ENCODE measurements at places on chromosomes 3 and 15. TPM values are rescaled to one million over a fixed set of nuclear protein-coding genes. Genes with fewer than 3 reads are reported as not detected.

DNA sequence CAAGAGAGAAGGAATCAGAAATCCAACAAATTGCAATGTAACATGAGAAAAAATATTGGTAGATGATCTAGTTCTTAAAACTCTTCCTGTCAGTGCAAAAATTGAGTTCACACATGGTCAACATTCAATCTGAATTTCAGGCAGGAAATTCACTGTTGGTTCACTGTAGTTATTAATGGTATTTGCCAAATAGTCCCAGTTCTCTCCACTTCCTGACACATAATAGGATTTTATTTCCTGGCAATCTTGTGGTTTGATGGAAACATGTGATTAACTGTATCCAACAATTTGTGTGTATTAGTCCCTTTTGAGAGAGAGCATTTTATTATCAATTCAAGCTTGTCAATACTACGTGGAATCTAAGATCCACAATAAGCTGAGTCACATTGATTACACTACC is 1103.1 kb downstream of the ROBO2 start:
- no peak overlapping the region for H3K4me3 ChIP-seq
- no peaks in the 10 kb centered on the region for H3K27me3 ChIP-seq
- H3K27ac ChIP-seq, result no peak overlapping the region
- H3K36me3 ChIP-seq, result no peaks in the 10 kb centered on the region
- DNase-seq, result no peak

Gene KLF13
- 30.7 TPM for polyA plus RNA-seq

DNA sequence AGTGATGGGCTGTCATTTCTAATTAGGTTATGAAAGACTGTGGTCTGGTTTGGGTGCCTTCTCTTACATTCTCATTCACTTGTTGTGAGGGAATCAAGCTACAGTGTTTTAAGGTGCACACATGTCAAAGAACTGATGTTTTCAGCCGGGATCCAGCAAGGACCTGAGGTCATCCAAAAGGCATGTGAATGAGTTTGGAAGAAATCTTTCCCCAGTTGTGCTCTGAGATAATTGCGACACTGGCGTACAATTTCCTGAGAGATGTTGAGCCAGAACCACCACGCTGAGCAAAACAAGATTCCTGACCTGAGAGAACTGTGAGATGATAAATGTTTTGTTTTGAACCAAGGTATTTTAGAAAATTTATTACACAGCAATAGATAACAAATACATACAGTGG is 295.3 kb upstream of the SLITRK3 start:
- H3K4me1 ChIP-seq, result no peaks in the 10 kb centered on the region
- H3K36me3 ChIP-seq, result no peaks in the 10 kb centered on the region
- H3K27me3 ChIP-seq, result no peaks in the 10 kb centered on the region
- H3K4me3 ChIP-seq, result no peak overlapping the region
- no peak overlapping the region for H3K27ac ChIP-seq

- no peak overlapping the region for H3K27ac ChIP-seq
- H3K4me3 ChIP-seq, result no peak overlapping the region
- no peaks in the 10 kb centered on the region for H3K27me3 ChIP-seq
- no peaks in the 10 kb centered on the region for H3K36me3 ChIP-seq
- DNase-seq, result no peak
Observed at GRCh38 chr15:63392361-63393009, 10.8 kb upstream of the CA12 start.

DNA sequence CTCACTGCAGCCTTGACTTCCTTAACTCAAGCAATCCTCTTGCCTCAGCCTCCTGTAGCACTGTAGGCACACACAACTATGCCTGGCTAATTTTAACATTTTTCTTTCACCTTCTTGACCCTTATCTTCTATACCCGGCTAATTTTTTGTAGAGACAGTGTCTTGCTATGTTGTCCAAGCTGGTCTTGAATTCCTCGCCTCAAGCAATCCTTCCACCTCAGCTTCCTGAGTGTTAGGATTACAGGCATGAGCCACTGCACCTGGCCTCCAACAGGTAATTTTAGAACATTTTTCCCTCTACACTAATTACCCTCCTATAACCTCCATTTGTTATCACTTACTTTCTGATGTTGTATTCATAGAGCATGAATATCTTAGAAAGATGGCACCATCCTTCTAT is 60.3 kb downstream of the SPG11 start:
- no peak for DNase-seq
- H3K27me3 ChIP-seq, result no peaks in the 10 kb centered on the region
- H3K36me3 ChIP-seq, result peaks cover 90% of the 10 kb centered on the region

- peaks cover 8% of the 10 kb centered on the region for H3K4me1 ChIP-seq
- no peaks in the 10 kb centered on the region for H3K27me3 ChIP-seq
- no peak for DNase-seq
Observed at GRCh38 chr3:21752749-21753347, 1.8 kb upstream of the ZNF385D start.

Measured in stomach (tissue), 19 donors.